ENCODE measurements at places on chromosomes 4 and X.

DNA sequence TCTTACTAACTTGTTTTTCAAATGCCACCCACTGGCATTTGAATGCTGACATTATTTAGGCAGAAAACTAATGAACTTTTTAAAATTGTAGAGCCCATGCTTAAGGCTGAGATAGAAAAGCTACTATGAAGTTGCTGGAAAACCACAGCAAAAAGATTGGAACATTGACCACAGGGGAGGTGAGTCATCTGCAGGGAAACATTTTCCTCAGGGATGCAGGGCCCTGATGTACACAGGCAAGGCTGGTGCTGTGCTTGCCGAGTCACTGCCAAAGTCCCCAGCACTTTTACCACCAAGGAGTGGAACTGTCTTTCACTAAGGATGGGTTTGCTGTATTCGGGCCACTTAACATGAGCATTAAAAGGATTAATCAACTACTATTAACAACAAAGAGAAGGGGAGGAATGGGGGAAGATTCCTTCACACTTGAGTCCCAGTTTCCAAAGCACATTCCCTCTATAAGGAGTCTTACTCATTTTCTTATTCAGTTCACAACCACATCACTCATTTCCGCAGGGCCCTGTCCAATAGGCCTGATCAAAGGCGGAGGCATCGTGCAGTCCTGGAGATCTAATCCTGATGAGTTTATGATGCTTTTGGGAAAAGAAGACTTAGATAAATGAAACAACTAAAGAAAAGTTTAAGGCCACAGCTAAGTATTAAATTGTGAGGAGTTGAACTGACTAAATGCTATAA lies 202.9 kb upstream of the NPY2R start:
- DNase-seq = no peak

- DNase-seq = no peak
These were observed 27.0 kb downstream of the OTUD4 start for GRCh38 chr4:145153181-145153903.

GRCh38 chrX:27186671-27187070 lies 276.5 kb downstream of the PPP4R3C start:
- peak; percentile 11 for DNase-seq

DNA sequence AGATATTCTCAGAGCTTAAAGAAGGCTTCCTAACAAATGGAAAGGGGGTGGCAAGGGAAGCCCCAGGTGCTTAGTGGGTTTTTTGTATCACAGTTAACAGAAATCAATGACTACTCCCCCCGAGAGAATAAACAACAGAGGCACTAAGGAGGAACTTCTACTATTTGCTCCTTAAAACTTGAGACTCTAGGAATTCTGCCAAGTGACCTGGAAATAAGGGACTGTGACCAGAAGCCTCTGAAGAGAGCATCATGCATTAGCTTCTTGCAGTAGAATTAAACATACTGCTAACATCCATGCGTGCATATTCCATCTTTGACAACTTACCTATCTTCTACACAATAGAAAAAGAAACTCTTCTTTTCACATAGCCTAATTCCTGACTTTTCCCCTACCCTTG lies 86.8 kb downstream of the CAMK2D start:
- no peak for DNase-seq

DNA sequence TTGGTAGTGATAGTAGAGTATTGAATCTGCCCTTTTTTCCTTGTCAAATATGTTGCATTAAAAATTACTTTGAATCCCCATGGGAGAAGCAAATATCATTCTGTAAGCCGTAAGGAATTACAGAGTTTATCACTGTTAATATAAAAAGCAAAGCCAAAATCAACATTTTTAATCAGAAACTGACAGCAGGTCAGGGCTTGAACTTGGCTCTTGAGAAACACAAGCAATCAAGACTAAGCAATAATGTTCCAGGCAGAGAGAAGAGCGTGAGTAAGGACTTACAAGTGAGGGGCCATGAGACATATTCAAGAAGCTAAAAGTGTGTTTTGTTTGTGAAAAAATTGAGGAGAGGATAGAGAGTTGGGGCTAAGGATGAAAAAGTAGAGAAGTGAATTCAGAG lies 68.2 kb downstream of the ARHGAP6 start:
- no peak for DNase-seq

DNA sequence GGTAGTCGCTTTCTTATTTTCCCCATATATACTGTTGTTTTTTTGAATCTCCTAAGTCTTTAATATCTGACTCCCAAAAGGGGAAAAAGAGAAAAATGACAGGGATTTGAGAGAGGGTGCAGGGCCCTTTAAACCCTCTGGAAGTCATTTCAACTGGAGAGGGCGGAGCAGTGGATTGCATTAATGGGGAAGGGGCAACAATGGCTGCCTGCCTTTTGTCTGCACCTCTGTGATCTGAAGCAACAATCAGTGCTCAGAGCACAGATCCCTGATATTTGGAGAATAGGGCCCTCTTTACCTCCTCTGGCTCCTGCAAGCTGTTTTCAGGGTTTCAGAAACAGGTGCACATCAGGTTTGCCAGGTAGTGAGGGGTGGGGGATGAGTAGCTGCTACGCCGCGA lies 1458.3 kb upstream of the TENM3 start:
- no peak for DNase-seq

DNA sequence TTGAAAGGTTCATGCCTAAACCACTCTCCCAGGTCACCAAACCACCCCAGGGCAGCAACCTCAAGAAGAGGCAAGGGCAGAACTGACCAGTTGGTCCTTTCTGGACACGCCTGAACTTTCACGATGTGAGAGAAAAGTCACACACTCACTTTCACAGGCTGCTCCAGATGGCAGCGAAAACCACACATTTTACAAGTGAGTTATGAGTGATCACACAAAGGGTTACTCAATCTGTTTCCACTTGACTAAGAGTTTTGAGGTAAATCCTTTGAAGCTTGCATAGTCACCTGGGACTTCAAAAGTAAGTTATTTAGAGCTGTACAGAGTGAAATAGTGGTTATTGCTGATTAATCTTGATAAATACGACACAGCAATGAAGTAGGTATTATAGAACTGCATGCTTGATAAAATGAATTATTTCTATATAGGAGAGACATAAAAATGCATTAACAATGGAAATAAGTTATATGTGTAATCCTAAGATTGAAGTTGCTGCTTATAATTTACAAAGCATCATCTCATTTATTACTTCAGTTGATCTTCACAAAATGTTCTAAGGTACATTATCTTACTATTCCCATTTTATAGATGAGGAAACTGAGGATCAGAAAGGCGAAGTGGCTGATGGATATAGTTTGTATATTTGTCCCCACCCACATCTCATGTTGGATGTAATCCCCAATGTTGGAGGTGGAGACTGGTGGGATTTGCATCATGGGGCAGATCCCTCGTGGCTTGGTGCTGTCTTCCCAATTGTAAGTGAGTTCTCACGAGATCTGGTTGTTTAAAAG lies 103.0 kb upstream of the KLF3 start:
- DNase-seq = no peak

- no peak for DNase-seq
These were observed 467.0 kb upstream of the DIPK2B start for GRCh38 chrX:45667666-45668065.

DNA sequence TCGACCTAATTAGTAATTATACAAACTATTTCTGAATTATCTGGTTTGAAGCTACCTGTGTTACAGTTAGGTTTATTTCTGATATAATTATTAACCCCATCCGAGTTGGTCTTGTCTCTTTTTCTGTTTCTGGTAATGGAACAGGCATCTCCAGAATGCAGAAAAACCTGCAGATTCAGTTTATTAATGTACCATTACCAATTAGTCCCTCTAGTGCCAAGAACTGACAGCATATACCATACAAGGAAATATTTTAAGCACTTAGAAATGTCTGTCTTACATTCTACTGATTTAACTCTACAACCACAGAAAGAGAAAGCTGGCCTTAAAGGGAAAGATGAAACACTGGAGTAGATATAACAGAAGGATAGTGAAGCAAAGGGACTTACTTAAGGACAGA lies 570.6 kb downstream of the CENPC start:
- DNase-seq = no peak

DNA sequence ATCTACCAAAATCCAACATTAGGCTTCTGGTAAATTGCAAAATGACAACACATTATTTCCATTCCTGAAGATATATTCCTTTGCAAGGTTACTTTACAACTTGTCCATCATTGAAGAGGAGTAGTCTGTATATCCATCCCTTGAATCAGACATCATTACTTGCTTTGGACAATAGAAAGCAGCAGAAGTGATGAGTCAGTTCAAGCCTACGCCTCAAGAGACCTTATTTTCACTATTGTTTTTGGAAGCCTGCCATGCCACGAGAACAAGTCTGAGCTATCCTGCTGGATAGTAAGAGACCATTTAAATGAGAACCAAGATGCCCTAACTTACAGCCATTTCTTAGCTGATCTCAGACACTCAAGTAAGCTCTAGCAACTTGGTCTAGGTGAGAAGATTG lies 246.0 kb upstream of the HHIP start:
- no peak for DNase-seq

- DNase-seq = no peak
These were observed 20.4 kb downstream of the FAM184B start for GRCh38 chr4:17761062-17761461.

- no peak for DNase-seq
These were observed 108.6 kb downstream of the TNIP2 start for GRCh38 chr4:2647403-2648158.

DNA sequence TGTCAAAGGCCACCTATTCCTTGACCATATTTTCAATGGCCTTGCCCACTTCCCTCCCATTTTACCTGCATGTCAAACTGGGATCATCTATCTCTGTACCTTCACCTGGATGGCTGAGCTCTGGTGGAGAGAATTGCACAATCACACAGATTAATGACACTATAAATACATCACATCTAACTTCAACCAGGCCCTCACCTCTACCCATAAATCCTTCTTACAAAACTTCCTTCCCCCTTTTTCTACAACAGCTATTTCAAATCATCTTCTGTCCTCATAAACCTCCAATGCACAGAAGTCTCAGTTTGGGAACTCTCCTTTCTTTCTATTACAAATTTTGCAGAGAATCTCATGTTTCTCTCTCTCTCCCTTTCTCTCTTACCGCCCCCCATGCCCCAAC lies 9.2 kb downstream of the PALLD start:
- DNase-seq = no peak

DNA sequence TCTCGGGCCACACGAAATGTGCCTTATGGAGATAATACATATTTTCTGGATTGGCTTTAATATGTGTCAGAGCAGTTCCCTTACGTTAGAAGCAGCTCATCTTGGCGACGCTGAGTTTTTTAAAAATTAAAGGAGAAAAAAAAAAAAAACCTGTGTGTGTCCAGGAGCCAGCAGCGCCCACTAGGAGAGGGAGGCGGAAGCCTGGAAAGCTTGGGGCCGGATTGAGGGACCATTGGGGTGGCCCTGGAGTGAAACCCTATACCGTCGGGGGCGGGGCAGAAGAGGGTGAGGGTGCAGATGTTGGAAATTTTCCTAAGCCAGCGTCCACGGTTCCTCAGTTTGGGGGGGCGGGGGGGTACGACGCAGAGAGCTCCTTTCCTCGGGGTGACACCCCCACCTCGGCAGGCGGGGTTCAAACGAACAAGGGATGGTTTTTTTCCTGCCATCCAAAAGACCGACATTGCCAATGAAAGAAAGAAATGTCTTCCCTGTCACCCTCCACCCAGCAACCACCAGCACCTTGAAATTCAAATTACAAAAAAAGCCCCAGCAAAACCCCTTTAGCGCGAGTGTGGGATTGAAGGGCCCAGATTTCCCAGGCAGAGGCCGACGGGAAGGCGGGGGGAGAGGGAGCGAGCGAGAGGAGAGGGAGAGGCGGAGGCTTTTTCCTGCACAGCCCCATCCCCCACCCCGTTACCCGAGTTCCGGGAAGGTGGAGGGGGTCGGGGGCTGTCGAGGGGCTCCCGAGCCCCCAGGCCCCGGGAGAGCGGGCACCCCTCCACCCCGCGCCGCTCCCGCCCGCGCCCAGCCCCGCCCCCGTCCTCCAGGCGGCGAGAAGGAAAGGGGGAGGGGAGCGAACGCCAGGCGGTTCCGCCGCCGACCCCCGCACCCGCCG lies 859 bp downstream of the SMARCA1 start:
- no peak for DNase-seq

DNA sequence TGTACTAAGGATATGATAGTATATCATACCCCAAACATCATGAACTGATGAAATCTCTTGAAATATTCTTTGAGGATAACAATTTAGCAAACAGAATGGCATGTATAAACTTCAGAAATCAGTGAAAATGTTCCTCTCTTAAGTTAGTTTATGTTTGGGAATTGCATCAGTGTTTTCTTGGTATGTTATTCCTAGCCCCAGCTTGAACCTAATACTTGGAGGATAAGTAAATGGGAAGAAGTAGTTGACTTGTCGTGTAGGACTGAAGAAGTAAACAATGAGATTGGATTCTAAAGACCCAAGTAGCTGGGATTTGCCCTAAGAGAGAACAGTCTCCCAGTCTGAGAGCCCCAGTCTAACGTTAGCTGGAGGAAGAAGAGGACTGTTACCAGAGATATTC lies 355.7 kb downstream of the GALNTL6 start:
- DNase-seq = no peak

GRCh38 chrX:96837808-96838207 lies 45.9 kb upstream of the RPA4 start:
- DNase-seq = no peak

- no peak for DNase-seq
These were observed 138.3 kb downstream of the SH3KBP1 start for GRCh38 chrX:19748896-19749680.
